ENCODE measurements at places on chromosomes 3 and 15.

DNA sequence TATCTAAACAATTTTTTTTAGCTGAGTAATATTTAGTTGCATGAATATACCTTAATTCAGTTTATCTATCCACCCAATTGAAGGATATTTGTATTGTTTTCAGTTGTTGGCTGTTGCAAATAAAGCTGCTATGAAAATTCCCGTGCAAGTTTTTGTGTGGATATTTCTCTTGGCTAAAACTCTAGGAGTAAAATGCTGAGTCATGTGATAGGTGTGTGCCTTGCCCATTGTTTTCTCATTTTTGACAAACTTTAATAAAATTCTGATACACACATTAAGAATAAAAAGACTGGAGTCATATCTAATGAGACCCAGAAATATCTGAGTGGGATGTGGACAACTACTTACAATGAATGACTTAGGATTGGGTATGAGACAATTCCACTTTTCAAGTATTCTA lies 78.6 kb downstream of the MDFIC2 start:
- no peak for DNase-seq

DNA sequence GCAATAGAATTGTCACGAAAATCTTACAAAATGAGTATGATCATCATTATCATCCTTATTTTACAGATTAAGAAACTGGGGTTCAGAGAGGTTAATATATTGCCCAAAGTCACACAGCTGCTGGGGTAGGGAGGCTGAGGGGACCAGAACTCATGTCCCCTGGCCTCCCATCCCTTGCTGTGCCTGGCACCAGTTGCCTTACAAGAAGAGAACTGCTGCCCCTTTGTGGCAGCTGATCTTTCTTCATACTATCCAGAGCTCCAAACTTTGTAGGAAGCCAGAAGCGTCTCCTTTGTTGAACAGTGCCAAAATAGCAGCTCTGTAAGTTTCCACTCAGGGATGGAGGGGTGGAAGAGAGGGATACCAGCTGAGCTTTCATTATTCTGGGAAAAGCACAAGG lies 236.8 kb upstream of the TBC1D5 start:
- peak; percentile 42 for DNase-seq

GRCh38 chr3:100067589-100067988 lies 46.7 kb downstream of the FILIP1L start:
- no peak for DNase-seq

- no peak for DNase-seq
Measured at GRCh38 chr15:57054204-57054750, 135.8 kb downstream of the TCF12 start.

DNA sequence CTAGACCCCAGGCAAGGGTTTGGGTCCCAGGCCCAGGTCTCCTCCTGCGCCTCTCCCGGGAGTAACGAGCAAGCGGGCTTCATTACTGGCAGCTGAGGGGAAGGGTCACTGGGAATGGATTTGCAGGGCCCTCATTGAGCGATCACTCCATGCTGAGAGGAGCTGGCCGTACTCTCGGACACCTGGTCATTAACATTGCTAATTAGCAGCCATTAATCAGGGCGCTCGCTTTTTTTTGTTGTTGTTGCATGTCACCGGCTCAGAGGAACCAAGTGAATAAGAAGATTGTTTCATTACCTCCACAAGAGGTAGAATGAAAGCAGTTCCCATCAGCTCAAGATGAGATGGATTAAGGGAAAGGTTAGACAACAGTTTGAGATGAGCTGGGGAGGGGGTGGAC lies 293.0 kb upstream of the ATP11B start:
- DNase-seq = peak; percentile 39

DNA sequence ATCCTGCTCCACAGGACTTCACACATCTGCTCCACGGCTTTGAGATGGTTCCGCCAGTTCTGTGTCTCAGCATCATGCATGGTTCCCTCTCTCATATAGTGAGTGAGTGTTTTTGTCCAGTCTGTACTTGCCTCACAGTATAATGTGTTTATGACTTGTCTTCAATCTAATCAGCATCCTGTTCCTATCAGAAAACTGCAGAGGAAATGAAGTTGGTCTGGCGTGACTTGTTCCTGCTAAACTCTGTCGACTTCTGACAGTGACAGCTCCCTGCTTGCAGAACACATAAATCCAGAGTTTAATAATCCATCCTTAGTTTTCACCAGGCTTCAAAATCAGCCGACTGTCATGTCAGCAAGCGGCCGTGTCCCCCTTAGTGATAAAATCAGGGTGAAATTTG lies 222.3 kb downstream of the SLCO3A1 start:
- no peak for DNase-seq

DNA sequence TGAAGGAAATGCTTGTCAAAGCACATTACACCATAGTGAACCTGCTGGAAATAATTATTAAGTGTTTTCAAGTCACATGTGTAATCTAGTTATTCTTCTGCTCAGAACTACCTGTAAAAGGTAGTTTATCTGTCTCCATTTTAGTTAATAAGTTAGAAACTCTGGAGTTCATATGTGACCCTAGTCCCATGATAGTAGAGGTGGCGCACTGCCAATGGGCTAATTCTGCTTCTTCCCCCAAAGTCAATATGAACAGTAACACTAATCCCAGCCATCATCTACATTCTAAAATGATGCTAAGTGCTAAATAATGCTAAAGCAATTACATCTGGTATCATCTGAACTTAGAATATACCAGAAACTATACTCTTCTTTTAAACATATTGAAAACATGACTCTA lies 361.0 kb upstream of the NECTIN3 start:
- no peak for DNase-seq

DNA sequence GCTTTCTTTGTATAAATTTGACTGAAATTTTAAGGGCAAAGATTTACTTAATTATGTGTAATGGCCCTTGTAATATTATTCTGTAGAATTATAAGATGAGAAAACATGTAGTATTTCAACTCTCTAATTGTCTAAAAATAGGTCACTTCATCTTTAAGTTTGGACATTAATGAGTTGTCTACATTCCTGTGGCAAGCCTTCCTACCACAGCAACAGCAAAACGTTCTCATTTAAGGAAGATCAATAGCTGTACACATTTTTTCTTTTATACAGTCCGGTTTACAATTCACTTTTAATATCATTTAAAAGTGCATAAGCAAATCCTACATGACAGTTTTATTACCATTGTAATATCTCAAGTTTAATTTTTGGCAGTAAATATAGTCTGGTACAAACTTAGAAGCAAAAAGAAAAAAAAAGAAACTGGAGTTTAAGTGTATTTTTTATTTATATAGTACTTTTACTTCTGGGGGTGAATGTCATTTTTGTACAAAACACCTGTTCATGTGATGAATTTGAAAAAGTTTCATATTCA lies 501.8 kb downstream of the ZPLD1 start:
- DNase-seq = no peak

DNA sequence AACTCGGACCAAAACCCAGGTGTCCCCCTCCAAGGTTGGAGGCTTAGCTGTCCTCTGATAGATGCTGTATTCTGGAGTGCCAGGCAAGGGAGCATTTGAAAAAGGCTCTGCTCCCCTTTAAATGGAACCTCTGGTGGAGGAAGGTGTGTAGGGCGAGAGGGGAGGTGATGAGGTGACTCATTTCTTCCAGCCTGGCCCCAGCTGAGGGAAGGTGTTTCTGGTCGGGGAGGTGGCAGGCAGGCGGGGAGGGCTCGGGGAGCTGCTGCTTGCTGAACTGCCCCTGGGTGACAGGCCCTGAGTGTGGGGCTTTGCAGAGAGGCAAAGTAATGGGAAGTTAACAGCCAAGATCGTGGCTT lies 18.8 kb downstream of the PSTPIP1 start:
- peak; percentile 66 for DNase-seq

- no peak for DNase-seq
Measured at GRCh38 chr3:66744986-66745385, 244.2 kb upstream of the LRIG1 start.

GRCh38 chr3:195116407-195117185 lies 154.4 kb downstream of the XXYLT1 start:
- no peak for DNase-seq

DNA sequence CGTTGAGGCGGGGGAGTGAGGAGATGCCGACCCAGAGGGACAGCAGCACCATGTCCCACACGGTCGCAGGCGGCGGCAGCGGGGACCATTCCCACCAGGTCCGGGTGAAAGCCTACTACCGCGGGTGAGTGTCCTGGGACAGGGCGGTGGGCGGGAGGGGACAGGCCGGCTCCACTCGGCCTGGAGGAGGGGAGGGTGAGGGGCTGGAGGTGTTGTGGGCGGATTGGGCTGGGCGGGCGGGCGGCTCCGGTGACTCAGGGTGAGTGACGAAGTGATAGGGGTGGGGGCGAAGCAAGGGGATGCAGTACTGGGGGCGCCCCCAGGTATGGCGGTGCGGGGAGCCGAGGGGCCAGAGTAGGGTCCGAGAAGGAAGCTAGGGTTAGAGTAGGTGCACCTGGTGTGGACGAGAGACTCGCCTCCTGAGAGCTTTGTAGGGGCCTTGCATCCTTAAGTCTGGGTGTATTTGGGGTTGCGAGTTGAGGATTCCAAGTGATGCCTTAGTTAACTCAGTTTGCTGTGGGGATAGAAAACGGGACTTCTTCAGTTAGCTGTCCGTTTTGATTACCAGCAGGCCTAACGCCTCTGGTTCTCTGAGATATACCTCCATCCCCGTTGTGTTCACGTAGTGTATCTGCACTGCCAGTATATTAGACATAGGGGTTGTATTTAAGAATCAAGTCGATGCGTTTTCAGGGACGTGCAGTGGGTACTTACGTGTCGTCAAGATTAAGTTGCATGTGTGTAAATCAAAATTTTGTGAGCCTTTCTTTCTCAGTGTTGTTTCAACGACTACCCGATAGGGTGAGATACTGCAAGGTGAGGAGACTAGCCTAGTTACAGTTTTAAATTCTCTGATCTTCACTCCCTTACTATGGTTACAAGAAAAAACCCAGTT lies 670 bp downstream of the PRKCI start:
- peak; percentile 65 for DNase-seq

DNA sequence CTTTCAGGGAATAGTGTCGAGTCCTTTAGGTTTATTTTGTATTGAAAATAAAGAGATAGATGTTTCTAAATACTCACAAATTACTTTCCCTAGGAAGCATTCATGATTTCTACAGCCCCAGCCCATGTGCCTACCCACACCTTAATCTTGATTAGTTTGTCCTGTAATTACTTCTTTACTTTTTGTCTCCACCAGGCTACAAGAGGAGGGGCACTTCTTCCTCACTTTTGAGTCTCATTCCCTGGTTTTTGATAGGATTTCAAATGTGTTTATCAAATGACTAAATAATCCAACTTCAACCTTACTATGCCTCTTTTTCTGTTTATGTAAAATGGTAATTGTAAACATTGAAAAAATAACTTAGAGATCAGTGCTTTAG lies 1.8 kb downstream of the PXK start:
- no peak for DNase-seq

DNA sequence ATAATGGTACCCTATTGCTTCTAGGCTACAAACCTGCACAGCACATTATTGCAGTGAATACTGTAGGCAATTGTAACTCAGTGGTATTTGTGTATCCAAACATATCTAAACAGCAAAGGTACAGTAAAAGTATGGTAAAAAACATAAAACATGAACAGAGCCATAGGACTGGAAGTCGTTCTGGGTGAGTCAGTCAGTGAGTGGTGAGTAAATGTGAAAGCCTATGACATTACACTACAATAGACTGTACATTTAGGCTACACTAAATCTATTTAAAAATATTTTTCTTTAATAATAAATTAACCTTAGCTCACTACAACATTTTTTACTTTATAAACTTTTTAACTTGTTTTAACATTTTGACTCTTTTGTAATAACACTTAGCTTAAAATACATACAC lies 21.3 kb downstream of the RAB6B start:
- DNase-seq = no peak

DNA sequence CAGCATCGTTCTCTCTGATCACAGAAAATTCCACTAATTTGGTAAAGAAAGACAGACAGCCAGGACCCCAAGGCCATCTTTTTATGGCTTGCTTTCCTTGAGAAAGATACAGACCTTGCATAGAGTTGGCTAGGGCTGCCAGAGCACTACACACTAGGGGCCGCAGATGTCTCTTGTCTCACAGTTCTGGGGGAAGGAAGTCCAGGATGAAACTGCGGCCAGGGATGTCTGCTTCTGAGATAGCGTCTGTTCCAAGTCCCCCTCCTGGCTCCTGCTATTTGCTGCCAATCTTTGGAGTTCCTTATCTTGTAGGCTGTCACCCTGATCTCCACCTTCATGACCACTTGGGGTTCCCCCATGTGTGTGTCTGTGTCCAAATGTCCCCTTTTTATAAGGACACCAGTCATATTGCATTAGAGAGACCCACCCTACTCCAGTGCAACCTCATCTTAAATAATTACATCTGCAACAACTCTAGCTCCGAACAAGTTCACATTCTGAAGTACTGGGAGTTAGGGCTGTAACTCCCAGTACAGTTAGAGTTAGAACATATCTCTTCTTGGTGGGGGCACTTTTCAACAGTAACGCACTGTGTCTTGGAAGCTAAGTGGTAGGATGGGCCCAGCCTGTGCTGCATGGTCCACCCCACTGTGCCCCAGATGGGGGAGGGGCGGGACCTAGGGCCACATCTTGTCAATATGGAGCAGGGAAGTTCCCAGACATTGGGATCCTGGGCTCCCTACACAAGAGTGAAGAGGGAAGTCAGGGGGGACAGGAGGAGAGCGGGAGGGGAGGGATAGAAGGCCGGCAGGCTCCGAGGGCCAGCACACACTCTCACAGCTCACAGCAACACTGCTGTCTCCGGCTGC lies 42.2 kb downstream of the KLF15 start:
- DNase-seq = no peak

GRCh38 chr3:42680806-42681205 lies 4.5 kb upstream of the KLHL40 start:
- DNase-seq = no peak

- DNase-seq = no peak
Measured at GRCh38 chr15:32636908-32637567, 4.5 kb upstream of the SCG5 start.

DNA sequence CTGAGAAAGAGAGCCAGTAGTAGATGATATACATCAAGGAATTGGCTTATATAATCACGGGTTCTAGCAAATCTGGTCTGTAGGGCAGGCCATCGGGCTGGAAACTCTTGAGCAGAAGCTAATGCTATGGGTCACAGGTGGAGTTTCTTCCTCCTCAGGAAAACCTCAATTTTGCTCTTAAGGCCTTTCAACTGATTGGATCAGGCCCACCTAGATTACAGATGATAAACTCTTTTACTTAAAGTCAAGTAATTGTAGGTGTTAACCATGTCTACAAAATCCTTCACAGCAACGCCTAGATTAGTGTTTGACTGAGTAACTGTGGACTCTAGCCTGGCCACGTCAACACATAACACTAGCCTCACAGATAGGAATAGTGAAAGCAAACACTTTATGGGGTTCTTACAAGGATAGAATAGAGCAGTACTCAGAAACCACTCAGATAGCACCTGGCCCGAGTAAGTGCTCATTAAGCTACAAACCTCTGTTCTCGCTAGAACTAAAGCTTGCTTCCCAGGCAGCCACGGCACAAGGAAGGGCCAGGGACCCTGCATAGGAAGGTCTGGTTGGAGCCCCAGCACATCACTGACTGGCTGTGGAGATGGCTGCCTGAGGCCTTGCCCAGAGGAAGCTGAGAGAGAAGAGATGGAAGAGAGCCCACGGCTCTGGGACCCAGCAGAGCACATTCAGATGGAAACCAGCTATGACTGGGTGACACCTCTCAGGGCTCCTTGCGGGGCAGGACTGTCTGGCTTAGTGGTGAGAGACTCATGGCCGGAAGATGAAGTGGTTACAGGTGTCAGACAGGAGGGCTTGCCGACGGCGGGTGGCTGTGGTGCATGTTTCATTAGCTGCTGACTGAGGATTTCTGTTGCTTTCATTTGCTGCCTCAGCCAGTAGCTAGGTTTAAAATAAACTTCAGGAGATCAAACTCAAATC lies 202.5 kb upstream of the TLE3 start:
- peak; percentile 62 for DNase-seq

Data from mesendoderm (in vitro differentiated cells).